ENCODE measurements at places on chromosomes 11 and 22. TPM values are rescaled to one million over a fixed set of nuclear protein-coding genes. Genes with fewer than 3 reads are reported as not detected.

- DNase-seq, result no peak
- H3K4me1 ChIP-seq, result no peaks in the 10 kb centered on the region
- no peak overlapping the region for H3K4me3 ChIP-seq
- H3K36me3 ChIP-seq, result no peaks in the 10 kb centered on the region
- no peaks in the 10 kb centered on the region for H3K27me3 ChIP-seq
Observed at GRCh38 chr11:133657054-133657453, 124.8 kb upstream of the OPCML start.

DNA sequence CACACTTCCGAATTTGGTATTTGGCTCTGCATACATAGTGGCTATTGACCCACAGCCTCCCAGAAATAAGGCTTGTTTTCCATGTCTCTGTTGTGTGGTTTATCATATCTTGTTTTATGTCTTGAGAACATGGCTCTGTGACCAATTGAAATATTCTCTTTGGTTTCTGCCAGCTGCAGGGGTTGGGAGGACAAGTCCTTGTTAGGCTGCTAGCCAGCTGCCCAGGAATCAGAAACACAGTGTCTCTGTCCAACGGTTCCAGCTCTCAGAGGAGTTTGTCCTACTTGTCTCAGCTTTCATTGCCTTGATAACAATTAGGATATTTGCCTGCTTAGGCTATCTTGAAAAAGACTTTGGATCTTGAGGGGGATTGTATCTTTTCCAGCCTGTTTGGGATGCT lies 6.0 kb upstream of the SLC7A4 start:
- no peaks in the 10 kb centered on the region for H3K27me3 ChIP-seq
- no peak for DNase-seq
- H3K27ac ChIP-seq, result peak overlapping the region; percentile 88
- H3K4me1 ChIP-seq, result peaks cover 42% of the 10 kb centered on the region

DNA sequence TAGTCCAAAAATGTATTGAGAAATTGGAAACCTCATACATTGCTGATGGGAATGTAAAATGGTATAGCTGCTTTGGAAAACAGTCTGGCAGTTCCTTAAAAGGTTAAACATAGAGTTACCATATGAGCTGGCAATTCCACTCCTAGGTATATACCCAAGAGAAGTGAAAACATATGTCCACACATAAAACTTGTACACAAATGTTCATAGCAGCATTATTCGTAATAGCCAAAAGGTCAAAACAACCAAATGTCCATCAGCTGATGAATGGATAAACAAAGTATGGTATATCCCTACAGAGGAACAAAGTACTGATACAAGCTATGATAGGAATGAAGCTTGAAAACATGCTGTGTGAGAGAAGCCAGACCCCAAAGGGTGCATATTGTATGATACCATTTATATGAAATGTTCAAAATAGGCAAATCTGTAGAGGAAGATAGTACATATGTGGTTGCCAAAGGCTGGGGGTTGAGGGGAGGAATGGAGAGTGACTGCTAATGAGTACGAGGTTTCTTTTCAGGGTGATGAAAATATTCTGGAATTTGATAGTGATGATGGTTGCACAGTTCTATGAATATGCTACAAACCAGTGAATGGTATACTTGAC lies 85.8 kb downstream of the ZBTB16 start:
- H3K27ac ChIP-seq, result peak overlapping the region; percentile 3
- peaks cover 15% of the 10 kb centered on the region for H3K36me3 ChIP-seq
- H3K4me3 ChIP-seq, result no peak overlapping the region

- no peak overlapping the region for H3K4me3 ChIP-seq
- H3K4me1 ChIP-seq, result peaks cover 15% of the 10 kb centered on the region
- H3K27ac ChIP-seq, result no peak overlapping the region
- H3K27me3 ChIP-seq, result no peaks in the 10 kb centered on the region
- no peak for DNase-seq
Observed at GRCh38 chr11:36109590-36109849, 165.7 kb downstream of the LDLRAD3 start.

GRCh38 chr11:82557274-82557673 lies 176.4 kb downstream of the FAM181B start:
- H3K4me1 ChIP-seq, result no peaks in the 10 kb centered on the region
- no peak overlapping the region for H3K4me3 ChIP-seq
- no peak overlapping the region for H3K27ac ChIP-seq

DNA sequence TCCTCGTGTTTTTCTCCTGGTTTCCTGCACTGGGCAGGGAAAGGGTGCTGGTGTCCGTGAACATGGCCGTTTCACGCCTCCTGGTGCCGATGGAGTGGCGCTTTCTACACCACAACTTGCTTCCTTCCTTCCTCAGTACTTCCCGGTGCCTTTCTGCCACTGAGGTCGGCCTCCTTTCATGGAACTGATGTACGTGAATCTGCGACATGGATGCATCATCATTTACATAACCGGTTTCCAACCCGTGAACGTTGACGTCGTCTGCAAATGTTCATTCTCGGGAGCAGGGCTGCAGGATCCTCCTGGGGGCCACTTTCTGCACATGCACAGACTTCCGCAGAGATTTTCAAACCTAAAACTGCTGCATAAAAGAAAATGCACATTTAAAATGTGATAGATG lies 474.4 kb downstream of the BRD1 start:
- H3K27ac ChIP-seq, result no peak overlapping the region
- no peaks in the 10 kb centered on the region for H3K36me3 ChIP-seq
- DNase-seq, result peak; percentile 66
- no peak overlapping the region for H3K4me3 ChIP-seq

- no peaks in the 10 kb centered on the region for H3K27me3 ChIP-seq
- peaks cover 18% of the 10 kb centered on the region for H3K36me3 ChIP-seq
- H3K4me1 ChIP-seq, result peaks cover 15% of the 10 kb centered on the region
Observed at GRCh38 chr11:128757886-128758612, 64.2 kb downstream of the FLI1 start.

DNA sequence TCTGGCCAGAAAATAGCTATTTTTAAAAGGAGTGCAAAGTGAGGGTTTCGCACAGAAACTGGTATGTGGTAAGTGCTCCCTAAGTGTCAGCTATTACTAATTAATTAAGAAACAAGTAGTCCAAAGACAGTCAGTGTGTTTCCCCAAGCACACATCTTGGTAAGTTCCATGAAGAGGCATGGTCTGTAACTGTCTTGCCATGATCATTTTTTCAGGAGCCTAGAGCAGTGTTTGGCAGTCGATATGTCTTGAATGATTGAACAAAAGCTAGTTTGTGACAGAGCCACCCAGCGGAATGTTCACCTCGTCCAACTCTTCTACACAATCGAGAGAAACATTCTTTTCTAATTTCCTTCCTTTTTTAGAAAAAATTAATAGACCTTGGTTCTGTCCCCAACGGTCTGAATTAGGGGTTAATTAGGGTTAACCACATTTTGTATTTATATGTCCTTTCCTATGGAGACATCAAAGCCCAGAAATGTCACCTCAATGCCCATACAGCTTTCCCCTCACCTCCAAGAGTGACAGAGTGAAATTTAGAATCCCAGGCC lies 57.6 kb upstream of the FTH1 start:
- no peak overlapping the region for H3K27ac ChIP-seq
- H3K36me3 ChIP-seq, result no peaks in the 10 kb centered on the region
- peaks cover 4% of the 10 kb centered on the region for H3K27me3 ChIP-seq
- no peak overlapping the region for H3K4me3 ChIP-seq

DNA sequence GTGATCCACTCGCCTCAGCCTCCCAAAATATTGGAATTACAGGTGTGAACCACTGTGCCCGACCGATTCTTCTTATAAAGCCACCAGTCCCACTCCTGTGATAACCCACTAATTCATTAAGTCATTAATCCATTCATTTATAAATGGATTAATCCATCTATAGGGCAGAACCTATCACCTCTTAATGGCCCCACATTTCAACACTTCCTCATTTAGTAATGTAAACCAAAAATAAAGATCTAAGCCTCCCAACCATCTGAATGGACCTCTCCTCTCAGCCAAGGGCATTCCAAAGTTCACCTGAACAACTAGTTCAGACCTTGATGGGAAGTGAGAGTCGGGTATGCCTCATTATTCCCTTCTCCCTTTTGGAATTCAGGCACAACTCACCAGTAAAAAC lies 9.9 kb upstream of the MRPL11 start:
- H3K4me1 ChIP-seq, result no peaks in the 10 kb centered on the region
- H3K27ac ChIP-seq, result no peak overlapping the region

- H3K36me3 ChIP-seq, result peaks cover 1% of the 10 kb centered on the region
- no peak for DNase-seq
- H3K4me1 ChIP-seq, result peaks cover 52% of the 10 kb centered on the region
- H3K27me3 ChIP-seq, result no peaks in the 10 kb centered on the region
- peak overlapping the region; percentile 90 for H3K27ac ChIP-seq
- peak overlapping the region; percentile 91 for H3K4me3 ChIP-seq
Observed at GRCh38 chr11:61828629-61829407, 718 bp downstream of the FADS2 start.

GRCh38 chr22:38137876-38138687 lies 27.6 kb upstream of the BAIAP2L2 start:
- peaks cover 9% of the 10 kb centered on the region for H3K4me1 ChIP-seq
- no peaks in the 10 kb centered on the region for H3K27me3 ChIP-seq
- peak; percentile 65 for DNase-seq
- H3K27ac ChIP-seq, result no peak overlapping the region
- no peak overlapping the region for H3K4me3 ChIP-seq
- peaks cover 22% of the 10 kb centered on the region for H3K36me3 ChIP-seq

GRCh38 chr11:15943418-15944197 lies 412.7 kb downstream of the SOX6 start:
- H3K4me1 ChIP-seq, result no peaks in the 10 kb centered on the region
- DNase-seq, result peak; percentile 63
- no peaks in the 10 kb centered on the region for H3K27me3 ChIP-seq
- no peak overlapping the region for H3K27ac ChIP-seq

- H3K27me3 ChIP-seq, result no peaks in the 10 kb centered on the region
- no peaks in the 10 kb centered on the region for H3K36me3 ChIP-seq
- no peaks in the 10 kb centered on the region for H3K4me1 ChIP-seq
- H3K4me3 ChIP-seq, result no peak overlapping the region
- H3K27ac ChIP-seq, result no peak overlapping the region
Observed at GRCh38 chr11:127644366-127644765, 643.8 kb upstream of the KIRREL3 start.

- H3K4me3 ChIP-seq, result no peak overlapping the region
- H3K27ac ChIP-seq, result no peak overlapping the region
- peaks cover 33% of the 10 kb centered on the region for H3K27me3 ChIP-seq
- no peaks in the 10 kb centered on the region for H3K4me1 ChIP-seq
- DNase-seq, result no peak
Observed at GRCh38 chr11:131809203-131809918, 438.9 kb downstream of the NTM start.

- H3K4me3 ChIP-seq, result no peak overlapping the region
- peaks cover 2% of the 10 kb centered on the region for H3K36me3 ChIP-seq
- no peak for DNase-seq
- no peaks in the 10 kb centered on the region for H3K27me3 ChIP-seq
Observed at GRCh38 chr22:30198921-30199320, 47.6 kb downstream of the LIF start.

DNA sequence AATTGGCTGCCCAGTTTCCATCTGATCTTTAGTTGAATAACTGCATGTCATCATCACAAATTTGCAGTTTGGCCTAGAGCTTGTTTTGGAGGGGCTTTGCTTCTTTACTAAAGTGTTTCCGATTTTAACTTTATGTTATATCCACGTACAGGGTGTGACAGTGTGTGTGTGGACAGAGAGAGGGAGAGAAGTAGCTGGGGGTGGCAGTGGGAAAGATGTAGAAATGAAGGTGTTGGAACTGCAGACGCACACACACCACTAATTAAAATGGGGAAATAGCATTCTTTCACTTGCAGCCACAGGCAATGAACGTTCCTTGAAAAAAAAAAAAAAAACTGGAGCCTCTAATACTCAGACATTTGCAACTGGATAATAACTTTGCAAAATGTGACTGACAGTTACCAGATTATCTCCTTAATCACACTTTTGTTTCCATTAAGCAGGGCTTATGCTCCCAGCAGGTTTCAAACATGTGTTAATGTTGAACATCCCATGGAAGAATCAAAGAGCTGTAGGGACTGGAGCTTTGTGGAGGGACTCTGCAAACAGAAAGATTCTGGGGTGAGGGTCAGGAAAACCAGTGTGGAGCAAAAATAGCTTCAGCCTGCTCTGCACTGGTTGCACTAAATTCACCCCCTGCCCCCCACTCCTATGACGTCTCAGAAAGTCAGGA lies 238.1 kb upstream of the TENM4 start:
- no peak overlapping the region for H3K27ac ChIP-seq
- peaks cover 2% of the 10 kb centered on the region for H3K27me3 ChIP-seq

DNA sequence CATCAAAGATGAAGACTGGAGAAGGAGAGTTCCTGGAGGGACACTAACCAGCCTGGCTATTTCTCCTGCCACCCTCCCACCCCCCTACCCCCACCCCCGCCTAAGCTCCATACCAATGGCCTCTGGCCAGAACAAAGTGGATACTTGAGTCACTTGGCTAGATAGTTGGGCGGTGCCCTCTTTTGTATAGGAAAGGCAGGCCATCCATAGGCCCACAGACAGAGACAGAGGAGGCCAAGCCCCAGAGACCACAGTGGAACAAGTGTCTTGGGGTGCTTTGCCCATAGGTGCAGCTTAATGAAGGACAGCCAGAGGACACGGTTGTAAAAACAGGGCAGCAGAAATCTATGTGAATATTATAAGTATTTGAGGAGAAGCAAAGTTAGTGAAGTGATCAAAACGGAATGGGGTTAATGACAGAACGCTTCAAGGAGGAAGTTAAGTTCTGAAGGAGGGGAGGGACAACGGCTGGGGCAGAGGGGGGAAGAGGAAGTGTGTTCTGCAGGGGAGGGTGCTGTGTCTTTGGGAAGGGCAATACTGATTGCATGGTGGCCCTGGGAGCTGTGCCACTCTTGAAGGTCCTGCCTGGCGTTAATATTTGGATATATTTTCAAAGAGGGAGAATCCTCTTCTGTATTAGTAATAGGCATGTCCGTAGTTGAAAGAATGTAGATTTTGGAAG lies 32.7 kb downstream of the FLI1 start:
- H3K36me3 ChIP-seq, result peaks cover 2% of the 10 kb centered on the region
- DNase-seq, result no peak
- no peaks in the 10 kb centered on the region for H3K27me3 ChIP-seq
- peak overlapping the region; percentile 94 for H3K27ac ChIP-seq

- peaks cover 2% of the 10 kb centered on the region for H3K4me1 ChIP-seq
- no peak overlapping the region for H3K4me3 ChIP-seq
- no peak overlapping the region for H3K27ac ChIP-seq
- no peaks in the 10 kb centered on the region for H3K27me3 ChIP-seq
Observed at GRCh38 chr11:23336961-23337360, 476.7 kb upstream of the CCDC179 start.

The AMOTL1 gene
- total RNA-seq, result 71.7 TPM

The KRTAP5-2 gene
- total RNA-seq, result not detected

The GPHA2 gene
- total RNA-seq, result not detected

The SYCE3 gene
- not detected for total RNA-seq

The MS4A4A gene
- total RNA-seq, result not detected

The NXPE4 gene
- not detected for total RNA-seq

The APOA4 gene
- total RNA-seq, result not detected
